Kidney (tissue), 22 donors: ENCODE measurements at places on chromosomes 11 and 22.
A peak's percentile ranks its signal among the peaks of the same experiment; 100 is the strongest.

DNA sequence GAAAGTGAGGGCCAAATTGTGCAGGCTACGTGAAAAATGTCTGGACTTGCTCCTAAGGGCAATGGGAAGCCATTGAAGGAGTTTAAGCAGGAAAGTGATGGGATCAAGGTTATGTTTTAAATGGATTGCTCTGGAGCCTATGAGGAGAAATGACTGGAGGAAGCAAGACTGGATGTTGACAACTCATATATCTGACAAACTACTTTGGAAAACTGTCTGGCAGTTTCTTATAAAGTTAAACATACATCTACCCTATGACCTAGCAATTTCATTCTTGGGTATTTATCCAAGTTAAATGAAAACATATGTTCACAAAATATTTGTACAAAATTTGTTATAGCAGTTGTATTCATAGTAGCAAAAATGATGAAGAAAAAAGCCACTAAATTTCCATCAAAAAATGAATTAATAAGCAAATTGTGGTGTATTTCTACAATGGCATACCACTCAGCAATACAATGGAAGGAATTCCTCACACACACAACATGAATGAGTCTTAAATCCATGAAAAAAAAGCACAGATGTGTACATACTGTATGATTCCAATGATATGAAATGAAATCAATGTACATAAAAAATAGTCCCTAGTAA is 24.1 kb downstream of the FZD4 start:
- DNase-seq: no peak

GRCh38 chr22:22397292-22397870 is 111.2 kb downstream of the ZNF280B start:
- no peak for DNase-seq

- DNase-seq: peak; percentile 60
Observed at GRCh38 chr11:15826826-15827225, 529.5 kb downstream of the SOX6 start.

- DNase-seq: no peak
Observed at GRCh38 chr11:130904380-130904779, 11.9 kb downstream of the SNX19 start.

DNA sequence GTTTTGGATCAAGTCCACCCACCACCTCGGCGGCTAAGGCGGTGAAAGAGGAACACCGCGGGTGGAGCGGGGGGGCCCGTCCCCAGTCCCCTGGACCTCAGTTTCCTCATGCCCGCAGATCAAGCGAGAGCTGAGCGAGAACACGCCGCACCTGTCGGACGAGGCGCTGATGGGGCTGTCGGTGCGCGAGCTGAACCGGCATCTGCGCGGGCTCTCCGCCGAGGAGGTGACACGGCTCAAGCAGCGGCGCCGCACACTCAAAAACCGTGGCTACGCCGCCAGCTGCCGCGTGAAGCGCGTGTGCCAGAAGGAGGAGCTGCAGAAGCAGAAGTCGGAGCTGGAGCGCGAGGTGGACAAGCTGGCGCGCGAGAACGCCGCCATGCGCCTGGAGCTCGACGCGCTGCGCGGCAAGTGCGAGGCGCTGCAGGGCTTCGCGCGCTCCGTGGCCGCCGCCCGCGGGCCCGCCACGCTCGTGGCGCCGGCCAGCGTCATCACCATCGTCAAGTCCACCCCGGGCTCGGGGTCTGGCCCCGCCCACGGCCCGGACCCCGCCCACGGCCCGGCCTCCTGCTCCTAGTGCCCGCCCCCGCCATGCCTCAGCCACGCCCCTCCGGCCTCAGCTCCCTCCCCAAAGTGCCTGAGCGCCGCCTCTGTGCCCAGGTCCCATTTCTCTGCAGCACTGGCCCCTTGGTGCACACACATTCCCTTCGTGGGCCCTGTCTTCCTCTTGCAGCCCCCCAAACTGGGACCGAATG is 12.7 kb downstream of the MAFF start:
- peak; percentile 87 for DNase-seq

- DNase-seq: no peak
Observed at GRCh38 chr22:48368975-48369525, 1458.6 kb downstream of the BRD1 start.

DNA sequence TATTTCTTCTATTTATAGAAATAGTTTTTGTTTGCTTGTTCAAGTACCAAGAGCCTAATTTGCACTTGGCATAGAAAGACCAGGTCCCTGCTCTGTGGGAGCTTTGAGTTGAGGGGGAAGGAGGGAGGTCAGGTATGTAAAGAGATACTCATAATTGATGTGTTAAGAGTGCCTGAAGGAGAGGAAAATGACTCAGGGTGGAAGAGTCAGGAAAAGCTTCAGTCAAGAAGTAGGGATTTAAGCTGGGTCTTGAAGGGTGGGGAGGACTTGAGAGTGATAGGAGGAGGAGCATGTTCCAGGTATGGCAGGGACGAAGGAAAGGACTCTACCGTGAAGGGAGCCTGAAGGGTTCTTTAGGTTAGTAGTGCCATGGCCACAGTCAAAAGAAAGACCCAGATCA is 9.0 kb downstream of the RBX1 start:
- no peak for DNase-seq

GRCh38 chr22:25172153-25172552 is 27.5 kb upstream of the CRYBB3 start:
- no peak for DNase-seq

- DNase-seq: no peak
Observed at GRCh38 chr22:25545672-25546071, 18.8 kb upstream of the GRK3 start.

- no peak for DNase-seq
Observed at GRCh38 chr11:34502949-34503348, 10.6 kb downstream of the ELF5 start.

- no peak for DNase-seq
Observed at GRCh38 chr11:13207665-13208594, 69.7 kb upstream of the BMAL1 start.

DNA sequence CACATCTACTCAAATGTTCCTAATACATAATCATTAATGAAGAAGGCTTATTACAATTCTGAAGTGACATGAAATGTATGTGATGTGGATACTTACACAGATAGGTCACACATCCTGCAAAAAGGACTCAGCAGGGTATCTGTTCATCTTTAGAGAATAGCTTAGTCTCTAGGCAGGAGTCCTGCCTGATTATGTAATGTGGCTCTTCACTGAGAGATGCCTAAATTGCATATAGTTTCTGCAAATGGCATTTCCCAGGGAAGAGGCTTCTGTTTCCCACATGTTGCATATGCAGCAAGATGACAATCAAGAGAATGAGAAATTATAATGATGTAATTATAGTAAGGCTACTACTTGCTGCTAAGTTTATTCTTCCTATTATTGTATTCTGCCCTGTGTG is 58.8 kb upstream of the SLC36A4 start:
- DNase-seq: no peak

DNA sequence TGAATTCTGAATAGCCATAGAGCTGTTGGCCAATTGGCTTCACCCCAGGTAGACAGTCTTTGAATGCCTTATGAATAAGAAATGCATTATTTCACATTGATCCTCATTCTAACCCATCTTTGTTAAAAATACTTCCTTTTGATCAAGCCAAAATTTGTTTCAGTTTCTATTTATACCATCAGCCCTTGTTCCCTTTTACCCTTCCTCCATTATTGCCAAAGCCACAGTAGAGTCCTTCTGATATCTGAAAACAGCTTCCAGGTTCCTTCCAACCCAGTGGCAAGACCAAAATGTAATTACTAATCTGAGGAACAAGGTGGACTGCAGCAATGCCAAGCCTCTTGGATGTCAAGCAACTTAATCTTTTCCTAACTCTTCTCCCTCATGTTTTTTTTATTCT is 458.8 kb downstream of the BUD13 start:
- no peak for DNase-seq

DNA sequence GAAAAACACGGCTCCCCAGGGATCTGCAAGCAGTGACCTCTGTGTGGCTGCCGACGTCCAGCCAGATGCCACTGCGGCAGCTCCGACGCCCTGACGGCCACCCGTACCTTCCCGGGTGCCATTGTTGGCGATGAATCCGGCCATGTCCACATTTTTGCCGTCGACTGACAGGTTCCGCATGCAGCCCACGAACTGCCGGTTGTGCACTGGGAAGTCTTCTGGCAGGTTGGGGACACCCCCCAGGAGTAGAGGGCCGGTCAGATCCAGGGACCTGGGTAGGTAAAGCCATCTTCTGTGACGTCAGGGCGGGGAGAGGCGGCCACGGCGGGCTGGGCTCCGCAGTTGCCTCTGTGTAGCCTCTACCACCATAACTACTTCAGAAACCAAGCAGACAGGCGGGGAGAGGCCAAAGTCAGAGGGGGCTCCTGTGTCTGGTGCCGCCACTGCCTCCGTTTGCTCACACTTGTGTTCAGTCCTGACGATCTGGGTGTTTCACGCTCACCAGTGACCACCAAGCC is 74.8 kb downstream of the TRMU start:
- no peak for DNase-seq

DNA sequence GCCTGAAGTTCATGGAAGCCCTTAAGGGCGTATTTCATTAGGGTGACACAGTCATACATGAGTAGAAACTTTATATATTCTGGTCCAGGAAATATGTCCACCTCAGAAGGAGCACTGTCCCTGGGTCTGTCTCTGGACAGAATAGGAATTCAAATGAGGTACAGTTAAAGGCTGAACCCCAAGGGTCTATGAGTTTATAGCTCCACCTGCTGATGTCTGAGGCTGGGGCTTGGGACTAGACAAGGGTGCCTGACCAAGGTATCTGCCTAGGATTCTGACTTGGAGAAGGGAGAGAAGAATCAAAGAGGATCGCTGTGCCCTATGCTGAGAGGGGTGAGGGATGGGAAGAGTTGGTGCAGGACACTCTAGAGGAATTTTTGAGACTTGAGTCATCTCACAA is 14.9 kb downstream of the HEPHL1 start:
- no peak for DNase-seq

- DNase-seq: no peak
Observed at GRCh38 chr22:21052715-21053459, 7.1 kb downstream of the LRRC74B start.

DNA sequence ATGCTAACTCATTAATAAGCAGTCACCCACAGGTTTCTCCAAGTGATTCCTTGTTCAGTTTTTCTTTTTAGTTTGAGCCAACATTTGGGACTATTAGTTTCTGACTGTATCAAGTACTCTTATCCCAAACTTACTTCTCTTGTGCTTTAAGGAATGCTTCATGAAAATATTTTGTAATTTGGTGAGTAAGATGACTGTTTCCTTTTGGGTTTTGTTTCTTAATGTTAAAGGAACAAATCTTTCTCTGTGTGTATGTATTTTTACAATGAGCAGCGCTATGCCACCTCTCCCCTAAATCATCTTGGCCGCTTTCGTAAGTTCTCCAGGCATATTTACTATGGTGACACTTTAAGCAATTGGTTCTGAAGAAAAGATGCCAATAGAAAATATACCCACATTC is 72.4 kb downstream of the LDLRAD3 start:
- DNase-seq: no peak

GRCh38 chr11:115504276-115505158 is at the start of gene CADM1:
Gene CADM1, minus strand, starts transcription at chr11:115504415.
- peak; percentile 99 for DNase-seq

GRCh38 chr11:119126675-119127268 is 5.4 kb downstream of the HINFP start:
- DNase-seq: no peak

DNA sequence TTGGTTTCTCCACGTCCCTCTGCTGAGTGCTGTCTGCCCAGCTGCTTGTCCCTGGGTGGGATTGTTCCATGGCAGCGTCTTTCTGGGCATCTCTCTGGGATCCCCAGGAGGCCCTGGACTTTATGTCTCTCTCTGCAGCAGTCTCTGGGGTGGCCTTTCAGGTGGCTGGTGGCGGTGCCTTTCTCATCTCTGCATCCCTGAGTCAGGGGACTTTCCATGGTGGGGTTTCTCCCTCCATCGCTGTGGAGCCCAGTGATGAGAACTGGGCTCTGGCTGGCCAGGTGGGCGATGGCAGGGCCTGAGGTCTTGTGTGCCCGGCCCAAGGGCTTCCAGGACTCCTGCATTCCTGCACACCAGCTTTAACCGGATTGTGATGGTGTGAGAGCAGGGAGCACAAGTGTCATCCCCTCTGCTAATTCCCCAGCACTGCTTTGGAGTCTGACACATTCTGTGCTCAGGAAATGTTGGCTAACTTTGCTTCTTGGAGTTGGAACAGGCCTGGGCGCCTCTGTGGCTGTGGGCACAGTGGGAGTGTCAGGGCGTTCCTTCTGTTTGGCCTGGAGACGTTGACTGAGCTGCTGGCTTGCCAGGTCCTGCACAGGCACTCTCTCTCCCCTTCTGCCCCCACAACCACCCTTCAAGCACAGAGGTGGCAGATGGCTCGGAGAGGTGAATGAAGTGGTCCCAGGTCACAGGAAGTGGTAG is 27.9 kb downstream of the FAM83F start:
- no peak for DNase-seq

- DNase-seq: no peak
Observed at GRCh38 chr11:93659196-93659595, 2.3 kb upstream of the CEP295 start.

- no peak for DNase-seq
Observed at GRCh38 chr11:115724666-115725065, 220.5 kb upstream of the CADM1 start.

DNA sequence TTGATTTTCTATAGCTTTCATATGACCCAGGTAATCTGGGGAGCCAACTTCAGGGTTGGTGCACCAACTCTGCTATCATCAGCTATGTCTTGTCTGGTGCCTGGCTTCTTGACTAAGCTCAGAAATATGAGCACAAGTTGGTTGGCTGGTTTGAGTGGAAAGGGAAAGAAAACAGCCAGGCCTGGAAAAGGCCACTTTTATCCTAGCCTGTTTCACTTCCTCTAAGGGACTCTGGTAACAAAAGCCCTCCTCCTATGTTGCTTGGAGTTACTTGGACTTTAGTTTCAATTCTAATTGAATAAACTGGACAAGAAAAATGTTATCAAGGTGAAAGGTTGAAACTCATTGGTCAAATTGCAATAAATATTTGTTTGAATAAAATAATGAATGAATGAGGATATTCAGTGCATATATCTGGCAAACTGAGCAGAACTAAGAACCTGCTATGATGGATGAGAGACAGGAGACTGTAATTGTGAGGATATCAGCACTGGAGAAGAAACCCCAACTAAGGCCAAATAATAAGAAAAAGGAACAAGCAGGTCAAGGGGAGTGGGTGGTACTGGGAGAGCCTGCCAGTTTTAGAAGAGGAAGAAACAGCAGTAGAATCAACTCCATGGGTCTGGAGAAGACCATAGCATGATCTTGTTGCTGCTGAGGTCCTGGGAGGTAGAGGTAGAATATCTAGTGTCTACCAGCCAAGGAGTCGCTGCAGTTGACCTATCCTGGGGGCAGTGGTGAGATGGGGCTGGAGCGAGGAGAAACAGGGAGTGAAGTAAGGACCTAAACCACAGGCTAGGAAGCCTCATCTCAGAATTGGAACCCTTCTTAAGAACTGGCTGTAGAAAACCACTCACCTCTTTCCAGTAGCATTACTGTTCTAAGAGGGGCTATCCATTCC is 8.2 kb downstream of the ROBO4 start:
- no peak for DNase-seq

DNA sequence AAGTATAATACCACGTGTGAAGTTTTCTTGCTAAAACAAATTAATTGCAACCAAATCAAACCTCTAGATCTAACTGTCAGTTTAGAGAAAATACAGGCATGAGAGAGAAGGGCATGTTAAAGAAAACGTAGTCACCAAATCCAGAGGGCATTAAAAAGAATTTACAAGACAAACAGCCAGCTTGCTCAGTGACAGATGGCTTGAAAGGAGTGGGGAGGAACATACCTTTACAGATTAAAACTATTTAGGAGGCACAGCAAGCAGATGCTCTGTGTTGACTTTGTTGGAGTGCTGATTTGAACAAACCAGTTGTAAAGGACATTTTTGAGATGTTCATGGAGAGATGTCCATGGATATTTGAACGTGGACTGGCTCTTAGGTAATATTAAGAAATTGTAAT is 96.9 kb downstream of the ATXN10 start:
- no peak for DNase-seq

GRCh38 chr11:131537196-131537595 is 166.8 kb downstream of the NTM start:
- DNase-seq: no peak
